Gastroesophageal sphincter (tissue), 4 donors: ENCODE measurements at places on chromosomes 1 and 21.

DNA sequence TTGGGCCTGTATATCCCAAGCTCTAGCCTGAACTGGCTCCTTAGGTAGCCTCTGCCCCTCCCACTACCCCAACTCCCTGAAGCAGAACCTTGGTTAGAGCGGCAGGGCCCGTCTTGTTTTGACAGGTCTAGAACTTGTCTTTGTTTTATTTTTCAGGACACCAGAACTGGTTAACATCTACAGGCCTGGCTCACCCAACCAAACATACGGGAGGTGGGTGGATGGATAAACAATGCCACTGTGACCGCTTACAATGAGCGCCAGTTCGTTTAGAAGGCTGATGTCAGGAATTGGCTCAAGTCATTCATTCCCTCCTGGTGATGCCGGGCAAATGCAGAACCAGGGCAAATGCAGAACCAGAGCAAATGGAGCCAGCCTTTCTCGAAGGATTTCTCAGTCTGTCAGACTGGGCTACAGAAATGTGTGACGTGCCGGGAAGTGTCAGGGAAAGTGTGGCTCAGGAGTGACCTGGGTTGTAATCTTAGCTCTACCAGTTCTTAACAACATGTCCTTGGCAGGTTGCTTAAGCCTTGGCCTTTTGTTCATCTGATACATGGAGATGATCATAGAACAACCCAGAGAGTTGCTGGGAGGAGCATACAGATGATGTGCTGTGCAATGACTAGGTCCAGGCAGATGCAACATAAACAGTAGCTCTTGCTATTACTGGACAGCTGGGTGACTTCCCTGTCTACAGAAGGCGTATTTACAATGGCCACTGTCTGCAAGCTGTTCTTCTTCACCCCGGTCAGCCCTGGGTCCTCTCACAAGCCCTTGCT, 30.5 kb upstream of the BTG2 start:
- peak; percentile 48 for ATAC-seq

- no peak for ATAC-seq
Observed at GRCh38 chr1:157095091-157095490, 4.5 kb downstream of the ETV3L start.

DNA sequence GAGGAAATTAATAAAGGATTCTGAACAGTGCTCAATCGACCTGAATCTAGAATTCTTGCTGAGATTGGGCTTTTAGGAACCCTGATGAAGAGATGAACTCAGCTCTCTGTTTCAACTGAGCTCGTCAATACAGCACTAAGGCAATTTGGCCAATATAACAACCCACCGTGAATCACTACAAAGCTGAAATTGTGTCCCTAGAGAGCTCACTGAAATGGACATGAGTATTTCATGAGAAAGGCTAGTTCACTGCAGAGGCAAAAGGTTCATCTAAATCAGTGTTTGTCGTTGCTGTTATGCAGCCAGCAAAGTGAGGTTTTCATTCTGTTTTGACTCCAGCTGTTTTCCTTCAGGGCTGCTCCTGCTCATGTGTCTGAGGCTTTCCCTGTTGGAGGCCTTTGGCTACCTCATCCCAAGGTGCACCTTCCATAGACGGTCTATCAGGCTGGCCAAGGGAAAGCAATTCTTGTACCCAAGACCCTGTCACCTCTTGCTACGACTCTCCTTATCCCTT, 83.5 kb downstream of the URB2 start:
- no peak for ATAC-seq

GRCh38 chr1:9455487-9456234, 83.6 kb upstream of the SLC25A33 start:
- peak; percentile 42 for ATAC-seq

GRCh38 chr21:45054927-45055612, 19.3 kb upstream of the ADARB1 start:
- ATAC-seq, result no peak

- no peak for ATAC-seq
Observed at GRCh38 chr1:197638316-197638715, 137.0 kb downstream of the DENND1B start.

DNA sequence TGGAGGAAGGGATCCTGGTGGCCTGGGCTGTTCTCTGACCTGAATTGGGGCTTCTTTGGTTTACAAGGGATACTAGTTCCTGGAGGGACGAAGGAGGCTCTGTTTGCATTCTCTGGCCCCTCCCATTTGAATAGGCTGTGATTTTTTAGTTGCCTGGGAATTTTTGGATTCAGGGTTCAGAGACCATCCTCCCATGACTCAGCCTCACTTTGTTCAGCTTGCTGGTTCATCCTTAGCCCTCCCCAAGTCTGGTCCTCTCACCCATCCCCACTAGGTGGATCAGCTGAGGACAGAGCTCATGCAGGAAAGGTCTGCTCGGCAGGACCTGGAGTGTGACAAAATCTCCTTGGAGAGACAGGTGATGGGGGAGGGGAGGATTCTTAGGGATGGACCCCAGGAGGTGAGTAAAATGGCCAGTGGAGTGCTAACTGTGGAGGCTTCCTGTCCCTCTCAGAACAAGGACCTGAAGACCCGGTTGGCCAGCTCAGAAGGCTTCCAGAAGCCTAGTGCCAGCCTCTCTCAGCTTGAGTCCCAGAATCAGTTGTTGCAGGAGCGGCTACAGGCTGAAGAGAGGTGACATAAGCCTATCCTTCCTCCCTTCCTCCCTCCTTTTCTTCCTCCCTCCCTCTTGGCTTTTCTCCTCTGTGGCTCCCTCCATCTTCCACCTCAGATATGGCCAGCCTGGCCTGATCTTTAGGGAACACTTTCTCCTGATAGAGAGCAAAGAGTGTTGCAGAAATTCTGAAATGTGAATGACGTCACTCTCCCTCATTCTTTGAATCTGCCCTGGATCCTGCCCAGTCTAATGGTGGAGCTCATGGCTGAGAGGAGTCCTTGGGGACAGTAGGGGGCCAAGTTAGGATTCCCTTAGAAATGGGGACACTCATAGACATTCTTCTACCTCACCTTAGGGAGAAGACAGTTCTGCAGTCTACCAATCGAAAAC, 4.5 kb upstream of the TUFT1 start:
- no peak for ATAC-seq

GRCh38 chr1:192608671-192609070, 27.3 kb upstream of the RGS13 start:
- ATAC-seq, result no peak

- ATAC-seq, result no peak
Observed at GRCh38 chr21:42162831-42163510, 56.0 kb upstream of the ABCG1 start.

- no peak for ATAC-seq
Observed at GRCh38 chr1:203905275-203905674, 43.9 kb downstream of the SNRPE start.

GRCh38 chr1:5519366-5520135, 472.7 kb downstream of the NPHP4 start:
- ATAC-seq, result no peak

DNA sequence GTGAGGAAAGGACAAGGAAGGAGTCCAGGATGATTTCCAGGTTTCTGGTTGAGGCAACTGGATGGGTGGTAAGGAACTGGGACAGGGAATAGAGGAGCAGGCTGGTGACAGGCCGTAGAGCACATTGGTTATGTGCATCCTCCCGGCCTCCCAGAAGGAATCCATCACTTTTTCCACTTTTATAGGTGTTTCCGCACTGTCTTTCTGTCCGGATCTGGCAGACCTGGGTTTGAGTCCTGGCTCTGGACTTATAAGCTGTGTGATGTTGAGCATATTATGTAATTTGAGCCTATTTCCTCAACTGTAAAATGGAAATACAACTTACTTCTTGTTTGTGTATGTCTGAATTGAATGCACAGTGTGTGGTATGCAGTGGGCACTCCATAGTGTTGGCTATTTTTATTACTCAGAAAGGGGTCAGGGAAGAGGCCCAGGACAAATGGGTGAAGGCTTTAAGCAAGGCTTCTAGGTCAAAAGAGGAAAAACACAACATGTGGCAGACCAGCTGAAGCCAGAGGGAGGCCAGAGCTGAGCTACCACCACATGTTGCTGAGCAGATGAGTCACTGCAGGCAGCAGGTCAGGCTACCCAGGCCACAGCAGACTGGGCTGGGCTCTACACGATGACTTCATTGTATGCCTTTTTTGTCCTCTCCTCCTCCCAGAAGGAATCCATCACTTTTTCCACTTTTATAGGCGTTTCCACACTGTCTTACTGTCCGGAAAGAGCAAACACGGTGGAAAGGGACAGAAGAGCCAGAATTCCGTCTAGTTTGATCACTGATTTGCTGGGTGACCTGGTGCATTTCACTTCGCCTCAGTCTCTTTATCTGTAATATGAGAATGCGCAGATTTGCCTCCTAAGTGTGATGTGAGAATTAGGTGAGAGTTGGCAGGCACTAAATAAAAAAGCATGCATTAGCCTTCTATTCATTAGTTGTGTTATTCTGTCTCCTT, 791 bp upstream of the MAST2 start:
- peak; percentile 93 for ATAC-seq

DNA sequence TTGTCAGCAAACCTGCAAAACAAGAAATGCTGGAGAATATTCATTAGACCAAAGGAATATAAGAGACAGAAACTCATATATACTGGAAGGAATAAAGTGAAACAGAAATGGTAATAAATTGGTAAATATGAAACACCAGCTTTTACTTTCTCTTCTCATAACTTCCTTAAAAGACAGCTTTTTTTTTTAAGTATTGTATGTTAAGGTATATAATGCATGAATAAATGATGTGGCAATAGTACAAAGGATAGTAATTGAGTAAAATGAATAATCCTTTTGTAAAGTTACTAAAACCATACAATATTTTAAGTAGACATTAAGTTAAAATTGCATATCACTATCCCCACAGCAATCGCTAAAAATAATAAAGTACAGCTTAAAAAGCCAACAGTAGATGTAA, 64.8 kb downstream of the TRIM33 start:
- ATAC-seq, result no peak

- no peak for ATAC-seq
Observed at GRCh38 chr1:71918630-71919029, 363.7 kb downstream of the NEGR1 start.

DNA sequence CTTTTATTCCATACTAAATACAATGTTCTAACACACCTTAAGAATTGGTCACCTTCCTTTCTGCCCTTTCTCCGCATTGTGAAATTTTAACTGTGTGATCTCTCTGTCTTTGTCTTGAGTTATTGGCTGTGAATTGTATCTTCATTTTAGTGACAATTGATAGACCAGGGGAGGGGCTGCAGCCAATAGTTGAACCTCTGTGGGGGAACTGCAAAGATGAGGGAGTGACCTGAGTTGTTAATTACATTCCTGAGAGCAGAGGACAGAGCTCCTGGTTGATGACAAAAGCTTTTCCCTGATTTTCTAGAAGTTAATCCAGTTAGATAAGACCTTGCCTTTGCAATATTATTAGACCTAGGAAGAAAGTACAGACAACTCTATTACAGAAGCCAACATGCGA, 1535.7 kb downstream of the BRINP3 start:
- no peak for ATAC-seq

DNA sequence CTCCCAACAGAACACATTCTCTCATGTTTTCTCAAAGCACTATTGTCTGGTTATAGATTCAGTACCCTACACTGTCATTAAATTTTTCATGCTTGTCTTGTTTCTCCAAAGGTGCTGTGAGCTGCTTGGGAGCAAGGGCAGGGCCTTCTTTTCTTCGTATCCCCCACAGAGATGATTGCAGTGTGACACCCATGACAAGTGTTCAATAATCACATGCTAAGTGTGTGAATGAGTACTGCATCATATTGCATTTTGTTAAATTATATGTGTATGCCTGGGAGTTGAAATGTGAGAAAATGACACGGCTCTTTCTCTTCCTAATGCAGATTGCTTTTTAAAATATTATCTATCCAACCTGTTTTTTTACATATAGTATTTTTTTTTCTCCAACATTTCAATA, 57.3 kb upstream of the MAGI3 start:
- ATAC-seq, result no peak

- no peak for ATAC-seq
Observed at GRCh38 chr21:38354231-38354630, 97.4 kb downstream of the KCNJ15 start.

GRCh38 chr1:47812904-47813514, 184.2 kb downstream of the TRABD2B start:
- ATAC-seq, result no peak

DNA sequence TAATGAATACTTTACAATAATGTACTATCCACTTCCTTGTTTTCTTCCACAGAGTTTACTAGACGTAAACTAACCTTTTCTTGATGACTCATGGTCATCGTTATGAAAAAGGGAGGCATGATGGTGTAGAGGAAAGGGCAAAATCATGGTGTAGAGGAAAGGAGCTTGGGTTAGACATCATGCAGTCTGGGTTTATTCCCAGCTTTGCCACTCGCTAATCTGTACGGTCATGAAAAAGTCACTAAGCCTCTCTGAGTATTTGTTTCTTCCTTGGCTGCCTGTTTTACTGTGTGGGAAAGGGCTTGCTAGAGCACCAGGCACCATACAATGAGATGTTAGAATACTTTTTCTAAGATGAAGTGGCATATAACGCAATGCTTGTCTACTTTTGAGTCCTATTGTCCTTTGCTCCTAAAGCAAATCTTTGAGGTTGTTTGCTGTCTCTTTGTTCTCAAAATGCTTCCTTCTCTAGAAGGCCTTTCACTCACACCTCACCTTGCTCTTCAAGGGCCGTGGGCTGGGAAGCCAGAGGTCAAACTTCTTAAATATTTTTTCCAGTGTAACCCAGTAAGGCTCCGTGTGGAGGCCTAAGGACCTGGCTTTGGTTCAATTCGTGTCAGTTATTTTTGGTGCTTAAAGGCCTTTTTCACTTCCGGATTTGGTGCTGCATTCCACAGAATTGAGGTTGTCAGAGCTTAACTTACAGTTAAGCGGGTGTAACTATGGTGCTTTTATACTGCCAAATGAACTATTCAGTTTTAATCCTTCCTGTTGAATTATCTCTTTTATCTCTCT, 9.9 kb upstream of the ETV3 start:
- no peak for ATAC-seq

DNA sequence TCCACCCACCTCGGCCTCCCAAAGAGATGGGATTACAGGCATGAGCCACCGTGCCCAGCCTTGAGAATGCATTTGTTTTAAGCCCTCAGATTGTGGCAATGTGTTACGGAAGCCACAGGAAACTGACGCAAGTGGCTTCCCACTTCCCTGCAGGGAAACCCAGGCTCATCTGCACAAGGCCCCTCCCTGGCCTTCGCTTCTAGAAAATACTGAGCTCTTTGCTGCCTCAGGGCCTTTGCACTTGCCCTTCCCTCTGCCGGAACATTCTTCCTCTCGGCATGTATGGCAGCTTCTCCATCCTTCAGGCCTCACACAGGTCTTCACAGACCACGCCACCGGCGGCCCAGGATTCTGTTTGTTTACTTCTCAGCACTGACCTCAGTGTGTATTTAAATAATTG, 137.0 kb upstream of the TMEM51 start:
- no peak for ATAC-seq

DNA sequence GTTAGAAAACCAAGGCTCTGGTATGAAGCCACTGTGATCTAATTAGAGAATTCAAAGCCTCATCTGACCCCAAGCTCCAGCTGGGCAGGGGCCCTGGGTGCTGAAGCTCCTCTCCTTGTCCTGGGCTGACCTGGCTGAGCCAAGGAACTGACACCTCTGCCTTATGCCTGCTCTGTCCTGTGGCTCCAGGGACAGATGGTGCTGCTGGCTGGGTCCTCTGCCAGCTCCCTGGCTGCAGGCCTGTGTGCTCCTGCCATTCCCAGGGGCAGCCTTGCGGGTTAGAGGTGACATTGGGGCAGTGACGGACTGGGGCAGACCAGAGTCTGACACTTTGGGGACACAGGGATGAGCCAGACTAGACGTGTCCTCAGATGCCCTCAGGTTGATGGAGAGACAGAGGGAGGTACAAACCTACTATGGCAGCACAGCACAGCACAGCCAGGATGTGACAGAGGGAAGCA, 11.8 kb downstream of the ACOT11 start:
- ATAC-seq, result peak; percentile 31

GRCh38 chr1:22365331-22366295, 86.0 kb upstream of the ZBTB40 start:
- no peak for ATAC-seq

- ATAC-seq, result no peak
Observed at GRCh38 chr1:234730770-234731568, 121.0 kb upstream of the IRF2BP2 start.
